Left lung (tissue), 14 donors: ENCODE measurements at places on chromosomes 2 and 18. TPM values are rescaled to one million over a fixed set of nuclear protein-coding genes. Genes with fewer than 3 reads are reported as not detected.
A peak's percentile ranks its signal among the peaks of the same experiment; 100 is the strongest.

DNA sequence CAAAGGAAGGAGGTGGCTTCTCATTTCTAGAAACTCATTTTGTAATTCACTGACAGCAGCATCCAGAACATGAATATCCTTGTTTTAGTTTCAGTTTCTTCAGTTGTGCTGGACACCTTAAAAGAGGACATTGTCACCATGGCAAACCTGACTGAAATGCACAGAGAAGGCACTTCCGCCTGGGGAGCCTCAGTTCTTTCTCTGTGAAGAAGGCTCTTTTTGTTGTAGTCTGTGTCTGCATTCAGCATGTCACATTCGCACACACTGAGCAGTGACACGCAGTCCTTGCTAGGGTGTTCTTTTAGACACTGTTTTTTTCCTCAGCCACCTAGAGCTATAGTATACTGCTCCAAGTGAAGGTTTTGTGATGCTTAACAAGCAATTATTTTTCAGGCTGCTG lies 9.5 kb upstream of the RPRM start:
- DNase-seq: no peak

DNA sequence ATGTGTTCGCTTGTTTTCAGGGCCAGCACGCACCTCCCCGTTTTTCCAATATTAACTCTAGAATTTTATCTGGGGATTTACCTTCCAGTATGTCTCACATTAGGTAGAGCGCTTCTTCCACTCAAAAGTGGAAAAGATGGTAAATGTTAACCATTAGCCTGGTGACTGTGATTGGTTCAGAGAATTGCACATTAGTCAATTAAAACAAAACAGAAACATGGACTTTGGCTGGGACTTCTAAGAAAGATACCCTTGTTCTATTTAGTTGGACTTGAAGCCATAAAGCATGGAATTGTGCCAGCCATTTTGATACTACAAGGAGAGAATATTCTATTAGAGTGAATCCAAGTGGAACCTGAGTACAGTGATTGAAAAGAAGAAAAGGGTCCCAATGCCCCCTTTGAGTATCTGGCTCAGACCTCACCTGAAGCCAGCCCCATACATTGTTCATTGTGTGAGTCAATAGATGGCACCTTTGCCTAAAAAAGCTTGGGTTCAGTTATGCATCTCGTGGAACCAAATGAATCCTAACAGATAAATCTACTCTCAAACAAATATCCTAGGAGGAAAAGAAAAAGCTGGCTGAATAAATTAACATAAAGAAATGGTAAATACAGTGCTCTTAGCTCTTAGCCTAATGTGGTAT lies 354.3 kb downstream of the IRS1 start:
- DNase-seq: no peak

DNA sequence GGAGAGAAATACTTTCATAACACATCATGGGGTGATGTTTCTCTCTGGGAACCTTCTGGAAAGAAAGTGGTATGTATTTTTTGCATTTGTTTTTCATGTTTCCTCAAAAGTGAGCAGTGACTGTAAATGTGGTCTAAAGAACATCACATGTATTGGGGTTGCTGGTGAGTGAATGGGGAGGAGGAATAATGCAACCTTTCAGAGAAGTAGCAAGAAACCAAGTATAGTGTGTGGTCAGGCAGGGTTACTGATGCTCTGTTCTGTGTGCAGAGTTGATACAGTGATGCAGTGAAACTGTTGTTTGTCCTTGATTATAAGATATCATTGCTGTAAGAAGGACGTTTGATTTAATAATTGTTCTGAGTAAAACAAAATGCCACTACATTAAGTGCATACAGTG lies 24.1 kb downstream of the ADNP2 start:
- no peak for DNase-seq

DNA sequence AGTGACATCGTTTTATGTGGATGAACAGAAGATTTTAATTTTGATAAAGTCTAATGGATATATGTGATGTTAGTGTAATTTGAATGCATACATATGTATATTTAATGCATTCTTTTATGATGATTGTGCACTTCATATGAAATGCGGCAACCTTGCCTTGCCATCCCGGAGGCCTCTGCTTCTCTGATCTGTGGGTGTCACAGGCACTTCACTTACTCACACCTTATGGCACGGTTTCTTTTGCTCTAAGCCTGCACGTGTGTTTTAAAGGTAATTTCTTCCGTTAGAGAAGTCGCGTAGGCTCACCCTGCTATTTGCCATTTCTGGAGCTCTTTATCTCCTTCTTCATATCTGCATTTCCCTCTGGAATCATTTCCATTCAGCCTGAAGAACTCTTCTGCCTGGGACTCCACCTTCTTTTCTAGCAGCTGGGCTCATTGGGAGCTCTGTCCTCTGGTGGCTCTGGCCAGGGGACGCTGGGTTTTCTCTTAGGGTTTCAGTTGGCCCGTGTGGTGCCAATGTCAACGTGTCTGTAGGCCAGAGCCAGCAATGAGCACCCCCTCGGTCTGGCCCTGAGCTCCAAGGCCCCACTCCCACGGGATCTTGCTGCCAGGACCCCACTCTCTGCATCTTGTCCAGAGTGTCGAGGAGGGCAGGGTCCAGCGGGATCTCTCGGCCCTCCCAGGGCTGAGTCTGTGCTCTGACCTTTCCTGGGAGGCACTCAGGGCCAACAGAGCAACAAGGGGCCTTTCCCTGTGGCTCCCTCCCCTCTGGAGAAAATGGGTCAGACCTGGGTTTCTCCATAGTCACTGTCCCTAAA lies 97.3 kb downstream of the RTP5 start:
- DNase-seq: no peak

- DNase-seq: no peak
Observed at GRCh38 chr2:232562515-232563151, 12.1 kb downstream of the EIF4E2 start.

CHPF gene
- 61.6 TPM for total RNA-seq

LOXL3 gene
- total RNA-seq: 10.8 TPM

GRCh38 chr18:12769136-12769535 lies 66.3 kb downstream of the PSMG2 start:
- DNase-seq: no peak

ABCG8 gene
- total RNA-seq: not detected

UPP2 gene
- not detected for total RNA-seq

PIEZO2 gene
- total RNA-seq: 77.7 TPM

- no peak for DNase-seq
Observed at GRCh38 chr2:104845552-104845931, 8.4 kb upstream of the POU3F3 start.

CHRNG gene
- total RNA-seq: not detected

- peak; percentile 87 for DNase-seq
Observed at GRCh38 chr2:88626171-88627054, 851 bp downstream of the EIF2AK3 start.

DNA sequence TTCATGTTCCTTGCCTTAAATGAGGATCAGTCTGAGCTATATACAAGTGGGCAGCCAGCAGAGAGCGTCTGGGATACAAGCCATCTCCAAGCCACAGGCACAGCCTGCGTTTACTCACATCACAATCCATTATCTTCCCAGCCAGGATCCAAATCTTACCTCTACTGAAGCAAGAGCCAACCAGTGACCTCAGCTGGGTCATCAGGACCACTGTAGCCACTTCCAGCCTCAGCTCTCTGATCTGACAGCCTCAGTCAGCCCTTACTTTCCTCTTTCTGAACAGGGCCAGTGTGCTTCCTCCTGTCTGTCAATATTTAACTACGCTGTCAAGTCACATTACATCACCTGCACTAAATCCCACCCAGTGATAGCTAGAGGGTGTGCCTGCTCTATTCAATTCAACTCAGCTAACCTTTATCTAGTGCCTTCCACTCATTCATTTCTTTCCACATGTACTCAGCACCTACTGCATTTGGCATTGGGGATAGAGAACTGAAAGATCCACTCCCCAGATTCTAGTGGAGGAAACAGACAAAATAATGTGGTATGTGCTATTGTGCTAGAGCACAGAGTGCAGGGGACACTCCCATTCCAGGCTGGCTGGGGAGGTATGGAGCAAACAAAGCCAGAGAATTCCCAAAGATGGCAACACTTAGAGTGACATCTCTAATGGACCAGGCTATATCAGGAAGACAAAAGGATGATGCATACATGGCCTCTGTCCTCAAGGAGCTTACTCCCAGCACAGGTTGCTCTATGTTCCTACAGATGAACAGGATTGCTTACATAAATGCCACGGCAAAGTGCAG lies 146.5 kb downstream of the NCKAP5 start:
- DNase-seq: peak; percentile 81

BMP10 gene
- total RNA-seq: not detected

DNA sequence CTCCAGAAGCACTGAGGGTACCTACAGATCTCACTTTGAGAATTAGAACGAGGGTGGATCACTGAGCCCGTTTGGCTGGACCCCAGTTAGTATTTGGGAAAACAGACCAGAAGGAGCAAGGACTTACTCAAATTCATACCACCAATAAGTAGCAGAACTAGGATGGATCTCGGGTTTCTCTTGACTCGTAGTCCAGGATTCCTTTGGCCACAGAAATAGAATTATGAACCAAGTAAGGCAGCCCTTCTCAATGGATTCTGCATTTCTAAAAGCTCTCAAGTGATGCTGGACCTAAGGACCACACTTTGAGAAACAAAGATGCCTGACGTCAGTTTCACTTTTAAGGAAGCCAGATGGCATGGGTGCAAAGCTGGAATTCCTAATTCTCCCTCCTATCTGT lies 153.0 kb downstream of the KLHL29 start:
- no peak for DNase-seq

DNA sequence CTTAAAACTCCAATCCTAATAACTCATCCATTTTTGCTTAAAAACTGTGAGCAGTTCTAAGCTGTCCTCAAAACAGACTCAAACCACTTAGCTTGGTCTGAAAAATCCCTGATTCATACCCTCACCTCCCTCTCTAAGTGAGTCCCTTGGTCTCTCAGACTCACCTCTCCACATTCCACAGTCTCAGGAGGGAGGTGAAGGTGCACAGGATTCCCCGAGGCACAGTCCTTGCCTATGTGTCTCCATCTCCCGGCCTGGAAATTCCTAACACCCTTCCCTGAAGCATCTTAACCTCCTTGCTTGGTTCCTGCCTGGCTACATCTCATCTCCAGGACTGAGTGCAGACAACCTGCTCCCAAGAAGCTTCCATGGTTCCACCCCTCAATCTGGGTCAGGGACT lies 45.0 kb downstream of the CYRIA start:
- DNase-seq: no peak

GRCh38 chr2:83703598-83703997 lies 755.5 kb downstream of the SUCLG1 start:
- DNase-seq: no peak

SPEG gene
- total RNA-seq: 7.3 TPM

- no peak for DNase-seq
Observed at GRCh38 chr2:180208841-180209240, 201.7 kb upstream of the CWC22 start.

DNA sequence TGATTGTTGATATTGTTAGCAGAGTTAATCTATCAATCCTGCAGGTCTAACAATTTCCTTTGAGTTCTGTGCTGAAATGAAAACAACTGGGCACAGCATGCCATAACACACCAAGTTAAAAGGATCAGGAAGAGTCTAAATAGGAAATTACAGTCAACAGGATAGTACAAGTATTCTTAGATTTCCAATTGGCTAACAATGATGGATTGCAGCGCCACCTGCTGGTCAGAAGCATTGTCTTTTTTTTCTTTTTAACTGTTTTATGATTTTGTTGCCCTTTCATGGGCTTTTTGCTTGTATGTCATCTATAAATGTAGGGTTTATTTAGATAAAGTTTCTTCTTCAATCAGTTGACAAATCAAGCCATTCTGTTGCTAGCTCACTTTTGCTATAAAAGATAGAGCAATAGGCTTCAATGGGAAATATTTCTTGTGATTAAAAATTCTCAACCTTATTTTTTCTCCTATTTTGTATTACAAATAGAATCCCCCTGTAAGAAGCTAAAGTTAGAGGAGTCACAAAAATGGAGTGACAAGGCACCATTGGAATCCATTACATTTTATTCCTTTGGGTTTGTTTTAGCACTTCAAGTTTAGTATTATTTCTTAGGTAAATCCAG lies 40.8 kb upstream of the RPRM start:
- DNase-seq: peak; percentile 43

EGR4 gene
- total RNA-seq: not detected

DNA sequence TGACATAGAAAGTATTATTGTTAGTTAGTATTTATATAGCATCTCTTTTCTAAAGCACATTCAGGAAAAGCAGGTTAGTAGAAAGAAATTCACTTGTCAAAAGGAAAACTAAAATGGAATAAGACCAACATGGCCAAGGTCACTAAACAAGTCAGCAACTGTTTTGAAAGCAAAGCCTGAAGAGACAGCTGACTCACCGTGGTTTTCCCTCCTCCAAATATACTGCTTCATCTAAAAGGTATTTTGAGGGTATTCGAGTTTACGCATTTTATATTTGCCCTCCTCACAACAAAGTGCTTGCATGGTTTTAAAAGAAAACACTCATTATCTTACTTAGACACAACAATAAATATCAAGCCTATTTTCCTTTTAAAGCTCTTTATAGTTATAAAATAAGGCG lies 24.0 kb downstream of the ZNF385B start:
- DNase-seq: no peak

GRCh38 chr18:47381975-47382570 lies 130.6 kb upstream of the SKOR2 start:
- DNase-seq: no peak

ZNF396 gene
- total RNA-seq: 3.2 TPM

DNA sequence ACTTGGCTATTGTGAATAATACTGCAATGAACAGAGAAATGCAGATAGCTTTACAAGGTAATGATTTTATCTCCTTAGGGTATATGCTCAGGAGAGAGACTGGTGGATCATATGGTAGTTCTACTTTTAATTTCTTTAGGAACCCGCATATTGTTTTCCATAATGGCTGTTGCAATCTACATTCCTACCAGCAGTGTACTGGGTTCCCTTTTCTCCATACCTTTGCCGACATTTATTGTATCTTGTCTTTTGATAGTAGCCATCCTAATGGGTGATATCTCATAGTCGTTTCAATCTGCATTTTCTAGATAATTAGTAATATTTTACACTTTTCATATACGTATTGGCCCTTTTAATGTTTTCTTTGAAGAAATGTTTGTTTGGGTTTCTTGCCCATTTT lies 702.9 kb upstream of the ACVR2A start:
- no peak for DNase-seq

- no peak for DNase-seq
Observed at GRCh38 chr2:182302174-182302573, 124.7 kb downstream of the PDE1A start.
